Stimulated activated CD8-positive, alpha-beta memory T cell treated with anti-CD3 and anti-CD28 coated beads, Interleukin-2, amount 100 ng/mL, for 48 hours (primary cell): ENCODE measurements at places on chromosomes 7 and 10.

GRCh38 chr7:108716783-108717182 lies 147.1 kb downstream of the DNAJB9 start:
- DNase-seq, result no peak

- no peak for DNase-seq
Measured at GRCh38 chr10:47033541-47034270, 122.5 kb downstream of the PTPN20 start.

DNA sequence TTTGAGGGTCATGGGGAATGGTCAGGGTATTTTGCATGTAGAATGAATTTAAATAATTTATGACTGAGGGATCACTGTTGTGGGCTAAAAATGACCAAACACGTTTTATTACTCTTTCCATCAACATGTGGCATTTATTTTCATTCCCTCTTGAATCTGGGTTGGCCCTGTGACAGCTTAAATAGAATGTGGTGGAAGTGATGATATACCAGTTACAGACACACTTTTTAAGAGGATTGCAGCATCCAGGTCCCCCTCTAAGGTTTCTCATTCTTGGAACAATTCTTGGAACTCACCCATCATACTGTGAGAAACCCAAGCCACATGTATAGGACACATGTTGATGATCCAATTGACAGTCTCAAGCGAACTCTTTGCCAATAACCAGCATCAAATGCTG lies 272.4 kb downstream of the ETV1 start:
- no peak for DNase-seq

- DNase-seq, result no peak
Measured at GRCh38 chr10:49594594-49594993, 15.5 kb upstream of the SLC18A3 start.

DNA sequence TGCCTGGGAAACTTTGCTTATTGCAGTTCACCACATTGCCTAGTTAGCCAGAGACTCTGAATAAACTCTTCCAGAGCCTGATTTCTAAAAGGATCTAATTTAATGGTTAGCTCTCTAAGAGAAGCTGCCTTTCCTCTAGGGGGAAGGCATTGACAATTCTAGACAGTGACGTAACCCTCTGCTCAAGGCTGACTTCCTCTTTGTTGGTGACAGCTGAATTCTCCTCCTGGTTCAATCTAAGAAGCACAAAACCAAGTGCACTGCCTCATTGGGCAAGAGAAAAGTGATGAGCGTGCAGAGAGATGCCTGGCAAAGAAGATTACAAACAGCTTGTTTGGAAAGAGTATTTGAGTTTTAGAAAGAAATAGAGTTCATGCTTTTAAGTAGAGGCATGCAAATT lies 102.7 kb downstream of the MACC1 start:
- DNase-seq, result no peak

DNA sequence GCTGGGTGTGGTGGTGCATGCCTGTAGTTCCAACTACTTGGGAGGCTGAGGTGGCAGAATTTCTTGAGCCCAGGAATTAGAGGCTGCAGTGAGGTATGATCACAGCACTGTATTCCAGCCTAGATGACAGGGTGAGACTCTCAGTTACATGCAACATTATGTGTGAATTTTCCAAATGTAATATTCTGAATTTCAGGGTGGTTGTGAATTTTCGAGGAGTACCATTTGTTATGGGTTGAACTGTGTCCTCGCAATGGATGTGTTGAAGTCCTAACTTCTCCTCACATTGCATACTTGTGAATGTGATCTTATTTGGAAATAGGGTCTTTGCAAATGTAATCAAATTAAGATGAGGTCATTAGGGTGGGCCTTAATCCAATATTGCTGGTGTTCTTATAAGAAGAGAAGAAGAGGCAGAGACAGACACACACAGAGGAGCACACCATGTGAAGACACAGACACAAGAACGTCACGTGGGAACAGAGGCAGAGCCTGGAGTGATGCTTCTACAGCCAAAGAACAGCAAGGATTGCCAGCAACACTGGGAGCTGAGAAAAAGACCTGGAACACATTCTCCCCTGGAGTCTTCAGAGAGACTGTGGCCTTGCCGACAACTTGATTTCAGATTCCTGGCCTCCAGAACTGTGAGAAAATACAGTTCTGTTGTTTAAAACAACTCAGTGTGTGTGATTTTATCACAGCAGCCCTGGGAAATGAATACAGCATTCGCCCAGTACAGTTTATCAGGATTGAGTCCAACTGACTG lies 91.9 kb downstream of the ZNF783 start:
- DNase-seq, result no peak

- no peak for DNase-seq
Measured at GRCh38 chr10:51910189-51910588, 210.8 kb upstream of the CSTF2T start.

DNA sequence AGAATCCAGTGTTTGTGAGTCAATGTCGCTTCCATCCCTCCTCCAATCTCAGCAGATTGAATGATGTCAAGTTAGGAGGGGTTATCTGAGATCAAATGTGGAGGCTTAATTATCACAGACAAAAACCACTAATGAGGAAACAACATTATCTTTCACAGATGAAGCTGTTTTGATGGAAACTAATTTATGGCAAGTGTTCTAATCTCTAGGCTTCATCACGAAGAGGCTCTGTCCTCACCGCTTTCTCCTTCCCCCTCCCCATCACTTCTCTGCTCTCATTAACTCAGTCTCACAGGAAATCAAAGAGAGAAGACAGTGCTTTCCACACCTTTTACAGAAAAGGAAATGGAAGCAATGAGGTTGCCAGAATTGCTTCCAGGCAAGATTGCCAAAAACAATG lies 283.7 kb downstream of the BMPER start:
- DNase-seq, result no peak

DNA sequence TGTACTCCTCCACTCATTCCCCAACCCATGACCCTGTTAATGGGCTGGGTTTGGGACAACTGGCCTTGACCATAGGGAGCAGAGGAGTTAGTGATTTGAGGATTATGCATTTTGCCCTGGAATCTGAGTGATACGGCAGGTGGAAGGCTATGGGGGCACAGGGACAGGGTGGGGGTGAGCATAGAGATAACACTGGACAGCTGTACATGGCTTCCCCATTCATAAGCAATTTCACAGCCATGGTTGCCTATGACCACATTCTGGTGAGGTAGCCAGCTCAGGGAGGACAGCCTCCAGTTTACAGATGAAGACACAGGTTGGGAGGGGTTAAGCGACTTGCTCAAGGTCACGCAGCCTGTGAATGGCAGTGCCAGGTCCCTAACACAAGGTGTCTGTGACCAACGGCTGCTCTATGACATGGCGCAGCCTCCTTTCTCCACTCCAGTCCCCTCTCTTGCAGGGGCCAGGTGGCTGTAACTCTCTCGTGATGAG lies 319.5 kb downstream of the PLXNA4 start:
- DNase-seq, result no peak

DNA sequence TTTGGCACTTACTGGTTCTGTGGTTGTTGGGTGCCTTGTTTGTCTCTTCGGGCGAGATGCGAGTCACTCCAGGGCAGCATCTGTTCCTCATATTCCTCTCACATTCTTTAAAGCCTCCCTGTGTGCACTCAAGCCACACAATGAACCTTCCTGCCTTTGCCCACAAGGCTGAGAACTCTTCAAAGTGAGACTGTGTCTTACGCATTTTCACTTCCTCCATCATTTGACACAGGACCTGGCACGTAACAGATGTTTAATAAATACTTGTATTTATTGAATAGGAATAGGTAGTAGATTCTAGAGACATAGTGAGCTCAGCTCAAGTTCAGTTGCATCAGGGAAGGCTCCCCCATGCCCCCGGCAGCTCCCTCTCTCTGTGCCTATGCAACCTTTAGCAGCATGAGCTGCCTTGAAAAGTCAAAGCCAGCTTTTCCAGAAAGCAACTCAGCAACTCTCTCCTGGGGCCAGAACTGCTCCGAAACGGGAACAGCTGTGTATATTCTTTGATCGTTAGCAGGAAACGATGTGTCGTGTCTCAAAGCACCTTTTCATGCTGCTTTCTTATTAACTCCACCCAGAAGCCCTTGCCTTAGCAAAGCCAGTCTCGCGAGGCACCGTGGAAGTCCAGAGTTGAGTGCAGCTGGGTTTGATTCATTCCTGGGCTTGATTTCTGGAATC lies 97.5 kb downstream of the PFKFB3 start:
- no peak for DNase-seq

DNA sequence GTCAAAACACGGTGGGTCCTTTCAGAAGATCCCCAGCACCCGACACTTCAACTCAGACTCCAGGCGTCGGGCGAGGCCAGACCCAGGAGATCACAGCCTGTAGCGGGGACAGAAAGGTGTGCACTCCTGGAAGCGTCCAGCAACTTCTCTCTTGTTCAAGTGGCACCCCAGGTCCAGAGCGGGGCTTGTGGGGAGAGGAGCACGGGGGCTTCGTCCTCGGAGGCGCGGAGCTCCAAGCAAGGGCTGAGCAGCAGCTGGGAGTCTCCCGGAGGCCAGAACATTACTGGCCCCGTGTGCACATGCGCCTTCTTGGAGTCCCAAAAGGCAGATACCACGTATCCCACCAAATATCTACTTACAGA lies 54.9 kb downstream of the ZRANB1 start:
- DNase-seq, result no peak

DNA sequence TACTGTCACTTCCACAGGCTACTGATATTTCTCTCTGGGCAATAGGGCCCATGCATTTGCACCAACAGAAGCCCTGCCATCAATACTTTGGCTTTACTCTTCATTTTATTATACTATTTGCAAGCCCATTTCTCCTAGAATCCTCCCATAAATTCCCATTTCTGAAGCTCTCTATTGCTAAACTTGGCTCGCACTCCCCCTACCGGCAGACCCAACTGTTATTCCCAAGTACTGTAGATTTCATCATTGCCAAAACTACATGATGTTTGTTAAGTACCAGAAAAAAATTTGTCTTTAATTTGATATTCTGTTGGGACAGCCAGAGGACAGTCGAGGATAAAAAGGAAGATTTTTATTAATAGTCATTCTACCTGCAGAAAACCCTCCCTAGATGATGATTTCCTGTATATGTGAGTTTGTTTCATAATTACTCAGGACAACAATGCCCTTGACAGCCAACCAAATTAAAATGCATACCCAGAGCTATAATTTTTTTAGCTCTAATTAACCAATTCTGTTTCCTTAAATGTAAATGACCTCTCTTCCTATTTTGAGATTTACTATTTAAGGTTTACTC lies 298.6 kb downstream of the REEP3 start:
- DNase-seq, result peak; percentile 5

DNA sequence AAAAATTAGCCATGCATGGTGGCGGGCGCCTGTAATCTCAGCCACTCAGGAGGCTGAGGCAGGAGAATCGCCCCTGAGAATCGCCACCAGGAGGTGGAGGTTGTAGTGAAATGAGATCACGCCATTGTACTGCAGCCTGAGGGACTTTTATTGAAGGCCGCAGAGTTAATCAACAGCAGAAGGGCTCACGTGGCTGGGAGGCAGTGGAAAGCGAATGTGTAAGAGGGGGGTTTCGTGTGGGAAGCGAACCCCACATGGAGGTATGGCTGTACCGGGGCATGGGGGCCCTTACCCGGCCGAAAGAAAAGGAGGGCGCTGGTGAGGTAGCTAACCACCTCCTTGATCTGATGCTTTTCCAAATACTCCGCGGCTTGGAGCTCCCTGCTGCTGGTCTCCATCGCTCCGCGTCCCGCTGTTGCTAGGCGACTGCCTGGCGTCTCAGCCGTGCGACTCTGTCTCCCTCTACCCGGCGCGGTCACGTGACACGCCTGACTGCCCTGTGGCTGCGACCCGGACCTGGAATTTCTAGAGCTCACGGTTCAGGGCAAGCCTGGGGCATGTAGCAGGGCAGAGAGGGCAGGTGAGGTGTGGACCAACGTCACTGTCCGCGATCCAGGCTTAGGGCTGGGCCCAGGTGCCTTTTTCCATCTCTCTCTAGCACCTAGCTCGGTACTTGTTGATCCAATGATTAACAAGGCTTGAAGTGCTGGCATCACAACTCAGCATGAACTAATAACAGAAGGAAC lies at the start of gene EFCAB10:
Gene EFCAB10 (minus strand): TSS at position 428 of the 746 bp plus-strand sequence. CDS start 30 bp downstream, at position 398.
- DNase-seq, result peak; percentile 44

GRCh38 chr7:105131033-105131656 lies 117.1 kb downstream of the KMT2E start:
- DNase-seq, result no peak

- no peak for DNase-seq
Measured at GRCh38 chr7:37027557-37028341, 303.5 kb upstream of the AOAH start.

- no peak for DNase-seq
Measured at GRCh38 chr10:79203833-79204232, 135.1 kb downstream of the ZMIZ1 start.

GRCh38 chr10:121655254-121656144 lies 57.3 kb upstream of the FGFR2 start:
- DNase-seq, result no peak

GRCh38 chr10:44063686-44064085 lies 321.2 kb downstream of the CXCL12 start:
- no peak for DNase-seq

DNA sequence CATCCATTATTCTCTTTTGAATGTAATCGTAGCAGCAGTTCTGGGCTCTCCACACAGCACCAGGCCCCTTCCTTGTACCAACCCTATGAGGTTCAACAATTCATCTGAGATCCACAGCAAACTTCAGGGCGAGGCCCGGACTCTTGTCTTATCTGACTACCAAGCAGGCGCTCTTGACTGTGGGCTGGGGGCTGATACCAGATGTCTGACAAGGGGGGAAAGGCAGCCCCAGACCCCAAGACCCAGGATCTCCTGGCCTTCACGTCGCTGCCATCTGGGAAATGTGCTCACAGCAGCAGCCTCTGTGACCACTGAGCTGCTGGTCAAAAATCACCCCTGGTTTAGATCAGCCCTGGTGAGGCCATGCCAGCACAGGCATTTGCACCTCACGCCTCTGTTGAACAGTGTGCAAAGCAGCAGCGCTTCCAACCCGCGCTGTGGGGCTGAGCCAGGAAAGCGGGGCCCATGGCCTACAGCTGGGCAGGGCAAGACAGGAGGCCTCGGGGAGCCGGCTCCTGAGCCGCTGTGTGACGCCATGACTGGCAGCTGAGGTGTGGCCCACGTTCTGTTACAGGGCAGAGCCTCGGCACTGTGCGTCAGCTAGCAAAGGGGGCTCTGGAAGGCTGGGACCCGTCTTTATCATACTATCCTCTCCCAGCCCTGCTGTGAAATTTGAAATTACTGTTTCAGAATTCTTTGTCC lies 143.9 kb downstream of the PAXIP1 start:
- DNase-seq, result no peak

GRCh38 chr7:37601321-37601720 lies 82.2 kb upstream of the GPR141 start:
- no peak for DNase-seq

GRCh38 chr7:94003446-94004023 lies 620 bp downstream of the BET1 start:
- no peak for DNase-seq

GRCh38 chr7:124101173-124101768 lies 68.4 kb upstream of the TMEM229A start:
- no peak for DNase-seq

GRCh38 chr7:923108-924041 lies 31.1 kb downstream of the ADAP1 start:
- peak; percentile 85 for DNase-seq

DNA sequence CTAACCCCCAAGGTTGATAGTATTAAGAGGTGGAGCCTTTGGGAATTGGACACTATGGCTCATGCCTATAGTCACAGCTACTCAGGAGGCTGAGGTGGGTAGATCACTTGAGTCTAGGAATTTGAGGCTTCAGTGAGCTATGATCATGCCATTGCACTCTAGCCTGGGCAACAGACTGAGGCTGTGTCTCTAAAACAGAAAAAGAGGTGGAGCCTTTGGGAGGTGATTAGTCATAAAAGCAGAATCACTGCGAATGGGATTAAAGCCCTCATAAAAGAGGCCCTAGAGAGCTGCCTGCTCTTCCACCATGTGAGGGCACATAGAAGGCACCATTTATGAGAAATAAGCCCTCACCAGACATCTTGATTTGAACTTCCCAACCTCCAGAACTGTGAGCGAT lies 81.9 kb downstream of the SKAP2 start:
- no peak for DNase-seq
